ENCODE measurements at places on chromosomes 4 and X.

GRCh38 chr4:38056011-38056685 lies 96.0 kb downstream of the PTTG2 start:
- H3K4me3 ChIP-seq: no peak overlapping the region
- H3K27me3 ChIP-seq: no peaks in the 10 kb centered on the region
- no peak overlapping the region for H3K27ac ChIP-seq
- H3K36me3 ChIP-seq: peaks cover 22% of the 10 kb centered on the region

DNA sequence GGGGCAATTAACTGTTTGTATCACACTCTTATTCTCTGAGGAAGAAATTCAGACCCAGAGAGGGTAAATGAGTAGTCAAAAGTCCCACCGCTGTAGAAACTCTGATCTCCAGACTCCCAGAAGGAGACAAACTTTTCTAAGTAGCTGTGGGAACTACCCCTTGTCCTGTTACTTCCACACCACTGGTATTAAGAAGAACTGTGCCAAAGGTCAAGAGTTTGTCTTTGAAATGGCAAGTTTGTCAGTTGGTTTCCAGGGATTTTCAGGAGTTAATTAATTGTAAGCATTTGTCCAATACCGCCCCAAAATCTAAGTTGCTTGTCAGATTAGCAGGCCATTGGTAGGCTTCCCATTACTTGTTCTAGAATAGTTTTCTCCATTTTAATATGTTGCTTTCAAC lies 85.7 kb downstream of the GC start:
- no peak overlapping the region for H3K27ac ChIP-seq
- H3K4me3 ChIP-seq: no peak overlapping the region
- no peaks in the 10 kb centered on the region for H3K4me1 ChIP-seq
- DNase-seq: no peak
- H3K27me3 ChIP-seq: peaks cover 15% of the 10 kb centered on the region
- H3K36me3 ChIP-seq: no peaks in the 10 kb centered on the region

DNA sequence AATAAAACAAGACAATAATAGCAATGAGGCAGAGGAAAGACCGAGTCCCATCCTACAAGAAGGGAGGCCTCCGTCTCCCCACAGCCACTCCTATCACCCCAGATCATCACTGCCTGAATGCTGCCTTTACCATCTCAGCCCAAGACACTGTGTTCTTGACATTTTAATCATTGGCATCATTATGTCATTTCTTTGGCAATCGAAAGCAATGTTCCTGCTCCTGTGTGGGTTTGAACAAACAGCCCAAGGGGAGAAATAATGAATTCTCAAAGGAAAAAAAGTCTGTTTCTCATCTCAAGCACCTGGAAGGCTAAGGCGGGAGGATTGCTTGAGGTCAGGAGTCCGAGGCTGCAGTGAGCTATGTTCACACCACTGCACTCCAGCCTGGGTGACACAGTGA lies 73.0 kb upstream of the ACSL1 start:
- H3K27ac ChIP-seq: no peak overlapping the region
- H3K4me3 ChIP-seq: no peak overlapping the region
- peaks cover 5% of the 10 kb centered on the region for H3K4me1 ChIP-seq
- no peaks in the 10 kb centered on the region for H3K36me3 ChIP-seq
- DNase-seq: no peak

DNA sequence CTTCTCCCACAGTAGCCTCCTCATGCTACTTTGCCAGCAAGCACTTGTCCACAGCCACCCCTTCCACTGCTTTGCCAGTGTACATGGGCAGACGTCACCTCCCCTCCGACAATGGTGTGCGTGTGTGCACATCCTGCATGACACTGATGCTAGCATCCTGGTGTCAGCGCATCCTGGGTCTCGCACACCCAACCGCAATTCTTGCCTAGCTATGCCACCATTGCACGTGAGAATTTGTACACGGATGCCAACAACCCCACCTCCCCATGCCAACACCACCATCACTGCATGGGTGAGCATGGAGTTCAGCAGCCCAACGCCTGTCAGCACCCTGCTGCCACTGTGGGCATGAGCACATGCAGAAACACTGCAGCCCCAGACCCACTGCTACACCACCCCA lies 550.0 kb downstream of the STPG2 start:
- H3K4me1 ChIP-seq: no peaks in the 10 kb centered on the region
- no peak for DNase-seq
- H3K27me3 ChIP-seq: no peaks in the 10 kb centered on the region
- no peak overlapping the region for H3K4me3 ChIP-seq
- H3K27ac ChIP-seq: no peak overlapping the region

DNA sequence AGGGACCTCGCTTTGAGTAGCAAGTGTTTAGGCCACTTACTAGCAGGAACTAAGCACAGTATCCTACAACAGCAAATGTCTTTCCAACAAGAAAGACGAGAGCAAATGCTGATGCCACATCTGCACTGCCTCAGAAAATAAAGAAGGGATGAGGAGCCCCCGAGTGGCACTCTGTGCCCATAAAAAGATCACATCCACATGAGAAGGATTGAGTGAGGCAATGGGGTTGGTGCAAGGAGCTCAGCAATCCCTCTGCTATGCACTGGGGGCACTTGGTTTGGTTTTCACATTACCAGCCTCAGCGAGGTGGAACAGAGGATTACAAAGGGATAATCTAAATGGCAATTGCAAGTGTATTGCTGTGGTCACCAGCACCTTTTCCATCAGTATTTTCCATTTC lies 252.8 kb upstream of the SLC7A11 start:
- H3K36me3 ChIP-seq: no peaks in the 10 kb centered on the region
- H3K4me3 ChIP-seq: no peak overlapping the region
- DNase-seq: no peak
- H3K27me3 ChIP-seq: no peaks in the 10 kb centered on the region
- H3K4me1 ChIP-seq: no peaks in the 10 kb centered on the region
- H3K27ac ChIP-seq: no peak overlapping the region

GRCh38 chr4:113080050-113080449 lies 30.6 kb downstream of the ANK2 start:
- no peak for DNase-seq
- H3K36me3 ChIP-seq: no peaks in the 10 kb centered on the region
- H3K27ac ChIP-seq: no peak overlapping the region
- no peak overlapping the region for H3K4me3 ChIP-seq
- peaks cover 2% of the 10 kb centered on the region for H3K27me3 ChIP-seq
- no peaks in the 10 kb centered on the region for H3K4me1 ChIP-seq

DNA sequence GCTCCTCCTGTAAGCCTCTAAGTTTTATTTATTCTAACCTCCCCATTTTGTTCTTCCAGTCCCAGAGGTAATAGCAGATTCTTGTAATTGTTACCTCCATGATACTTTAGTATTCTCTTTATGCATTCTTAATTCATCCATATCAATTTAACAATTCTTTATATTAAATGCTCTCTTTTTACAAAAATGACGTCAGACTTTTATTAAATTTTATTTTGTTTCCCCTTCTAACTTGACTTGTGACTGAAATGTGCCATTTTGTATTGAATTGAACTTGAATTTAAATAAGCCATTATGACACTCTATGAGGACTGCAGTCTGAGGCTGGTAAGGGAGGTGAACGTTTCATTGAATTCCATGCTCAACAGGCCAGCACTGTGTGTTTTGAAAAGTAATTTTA lies 60.0 kb upstream of the NUDT10 start:
- no peak overlapping the region for H3K4me3 ChIP-seq
- H3K27ac ChIP-seq: no peak overlapping the region
- no peaks in the 10 kb centered on the region for H3K4me1 ChIP-seq

DNA sequence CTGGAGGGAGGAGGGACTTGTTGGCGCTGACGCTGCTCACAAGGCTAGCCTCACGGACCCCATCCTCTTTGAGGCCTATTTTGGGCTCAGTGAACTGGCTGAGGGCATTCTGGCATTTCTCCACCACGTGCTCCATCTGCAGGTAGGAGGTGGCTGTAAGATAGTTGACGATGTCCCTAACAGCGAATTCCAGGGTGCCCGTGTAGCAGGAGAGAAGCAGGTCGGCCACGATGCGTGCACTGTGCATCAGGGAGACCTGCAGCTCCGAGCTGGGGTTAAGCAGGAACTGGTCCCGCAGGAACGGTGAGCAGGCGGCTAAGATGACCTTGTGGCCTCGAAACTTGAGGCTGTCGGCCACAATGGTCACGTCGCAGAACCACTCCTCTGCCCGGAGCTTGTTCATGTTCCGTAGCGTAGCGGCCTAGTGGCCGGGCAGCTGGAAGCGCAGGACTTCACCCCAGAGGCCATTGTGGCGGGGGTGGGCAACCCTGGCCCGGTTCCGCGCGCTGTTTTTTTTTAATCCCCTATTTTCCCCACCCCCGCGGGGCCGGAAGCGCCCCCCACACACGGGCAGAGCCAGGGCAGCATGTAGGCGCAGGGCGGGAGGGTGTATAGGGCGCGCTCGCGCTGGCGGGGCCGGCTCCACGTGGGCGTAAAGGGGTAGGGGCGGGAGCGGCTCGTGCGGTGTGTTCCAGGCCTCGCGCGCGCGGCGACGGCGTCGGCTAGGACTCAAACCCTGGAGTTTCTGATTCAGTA lies 73.2 kb downstream of the UBE2K start:
- H3K27ac ChIP-seq: no peak overlapping the region
- H3K36me3 ChIP-seq: peaks cover 16% of the 10 kb centered on the region

DNA sequence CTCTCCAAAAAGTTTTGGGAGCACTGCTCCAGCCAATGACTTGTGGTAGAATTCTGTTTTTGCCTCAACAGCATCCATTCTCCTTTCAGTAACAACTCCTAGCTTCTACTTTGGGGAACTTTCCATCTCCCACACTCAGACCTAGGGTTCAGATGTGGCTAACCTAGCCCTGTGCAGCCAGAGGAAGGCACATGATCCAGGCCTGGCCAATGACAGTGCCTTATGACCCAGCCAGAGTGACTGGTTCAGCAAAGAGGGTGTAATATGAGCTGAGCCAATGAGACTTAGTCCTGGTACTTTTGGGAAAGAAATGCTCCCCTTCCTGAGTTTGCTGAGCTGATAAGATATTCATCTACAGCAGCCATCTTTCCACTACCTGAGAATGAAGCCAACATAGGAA lies 5.4 kb upstream of the USP46 start:
- peaks cover 23% of the 10 kb centered on the region for H3K27me3 ChIP-seq
- H3K4me3 ChIP-seq: no peak overlapping the region
- peaks cover 7% of the 10 kb centered on the region for H3K36me3 ChIP-seq
- no peak overlapping the region for H3K27ac ChIP-seq

Data from activated CD4-positive, alpha-beta T cell treated with anti-CD3 and anti-CD28 coated beads for 36 hours (primary cell).